Activated gamma-delta T cell (primary cell): ENCODE measurements at places on chromosomes 3 and 15.
A peak's percentile ranks its signal among the peaks of the same experiment; 100 is the strongest.

DNA sequence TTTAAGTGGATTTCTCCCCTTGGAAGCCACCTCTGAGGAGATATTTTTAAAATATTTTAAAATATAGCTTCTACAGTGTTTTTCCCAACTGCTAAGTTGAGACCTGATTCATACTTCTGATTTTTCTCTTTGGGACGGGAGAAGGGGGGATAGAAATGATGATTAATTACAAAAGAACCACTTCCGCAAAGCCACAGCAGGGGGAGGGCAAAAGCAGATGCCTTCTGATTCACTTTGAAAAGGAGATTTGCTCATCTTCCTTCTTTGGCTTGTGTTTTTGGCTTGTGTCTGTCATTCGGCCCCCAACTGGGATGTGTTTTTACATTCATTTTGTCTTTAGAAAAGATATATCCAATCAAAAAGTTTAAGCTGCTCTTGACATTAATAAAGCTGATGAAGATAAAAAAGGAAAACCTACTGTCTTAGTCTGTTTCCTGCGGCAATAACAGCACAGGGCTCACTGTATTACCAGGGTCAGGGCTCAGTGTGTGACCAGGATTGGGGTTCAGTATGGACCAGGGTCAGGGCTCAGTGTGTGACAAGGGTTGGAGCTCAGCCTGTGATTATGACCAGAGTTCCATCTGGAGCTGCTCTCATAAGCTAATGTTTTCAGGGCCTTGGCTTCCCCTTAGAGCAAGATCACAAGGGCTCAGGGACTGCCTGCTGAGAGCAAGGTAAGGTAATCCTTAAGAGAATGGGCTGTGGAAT lies 223.2 kb downstream of the MTHFS start:
- DNase-seq, result no peak

DNA sequence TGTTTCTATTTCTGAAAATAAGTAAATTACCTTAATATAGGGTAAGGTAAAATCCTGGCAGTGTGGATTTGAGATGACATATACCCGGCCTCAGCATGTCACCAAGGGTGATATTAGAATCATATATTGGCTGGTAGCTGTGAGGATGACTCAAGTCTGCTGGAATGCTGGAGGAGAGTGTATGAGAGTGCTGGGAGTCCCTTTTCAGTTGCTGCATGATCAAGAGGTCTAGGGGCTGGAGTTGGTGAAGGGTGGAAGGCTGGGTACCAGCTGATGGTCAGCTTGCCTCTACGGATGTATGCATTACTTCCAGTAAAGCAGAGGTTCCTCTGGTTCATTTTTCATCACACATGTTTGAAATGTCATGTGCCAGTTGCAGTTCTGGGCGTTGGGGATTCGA lies 40.6 kb downstream of the SLC25A26 start:
- DNase-seq, result no peak

DNA sequence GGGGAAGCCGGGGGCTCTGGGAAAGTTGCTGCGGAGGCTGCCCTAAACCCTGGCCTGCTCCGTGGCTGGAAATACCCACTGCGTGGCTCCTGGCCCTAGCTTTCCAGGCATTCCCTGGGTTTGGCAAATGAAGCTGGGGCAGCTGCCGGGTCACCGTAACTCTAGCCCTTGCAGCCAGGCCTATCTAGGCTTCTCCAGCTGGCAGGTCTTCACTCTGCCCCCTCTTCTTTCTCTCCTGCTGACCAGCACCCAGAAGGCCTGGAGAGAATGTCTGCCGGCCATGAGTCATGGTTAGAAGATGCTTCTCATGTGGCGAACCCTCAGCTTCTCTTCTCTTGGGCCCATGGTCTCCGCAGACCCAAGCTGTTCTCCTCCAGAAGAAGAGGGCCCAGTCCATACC lies 5.6 kb upstream of the DLL4 start:
- no peak for DNase-seq

DNA sequence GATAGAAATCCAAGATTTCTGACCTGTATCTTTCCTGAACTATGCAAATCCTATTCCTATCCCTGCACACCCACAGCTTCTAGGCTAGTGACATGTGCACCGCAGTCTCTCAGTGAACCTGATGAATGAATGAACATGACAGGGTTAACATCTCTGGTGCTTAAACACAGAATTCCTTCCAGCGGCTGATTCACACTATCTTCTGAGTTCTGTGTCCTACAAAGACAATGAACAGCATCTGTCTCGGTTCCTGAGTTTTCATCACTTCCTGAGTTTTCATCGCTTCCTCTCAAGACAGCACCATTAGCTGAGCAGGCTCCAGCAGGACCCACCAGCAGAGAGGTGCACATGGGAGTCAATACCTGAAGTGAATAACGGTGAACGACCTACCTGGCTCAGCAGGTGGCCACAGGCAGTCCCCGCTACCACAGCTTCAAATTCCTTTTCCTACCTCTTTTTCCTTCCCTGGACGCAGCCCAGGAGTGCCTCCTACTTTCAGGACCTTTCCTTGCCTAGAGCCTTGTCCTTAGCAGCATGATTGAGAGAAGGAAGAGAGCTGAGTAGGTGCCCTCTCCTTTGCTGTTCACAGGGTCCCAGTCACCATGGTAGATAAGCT lies 113.5 kb downstream of the IGF2BP2 start:
- DNase-seq, result no peak

GRCh38 chr3:154131830-154132229 lies 10.6 kb downstream of the ARHGEF26 start:
- DNase-seq, result no peak

- no peak for DNase-seq
Observed at GRCh38 chr3:112011376-112011940, 12.7 kb downstream of the TAGLN3 start.

DNA sequence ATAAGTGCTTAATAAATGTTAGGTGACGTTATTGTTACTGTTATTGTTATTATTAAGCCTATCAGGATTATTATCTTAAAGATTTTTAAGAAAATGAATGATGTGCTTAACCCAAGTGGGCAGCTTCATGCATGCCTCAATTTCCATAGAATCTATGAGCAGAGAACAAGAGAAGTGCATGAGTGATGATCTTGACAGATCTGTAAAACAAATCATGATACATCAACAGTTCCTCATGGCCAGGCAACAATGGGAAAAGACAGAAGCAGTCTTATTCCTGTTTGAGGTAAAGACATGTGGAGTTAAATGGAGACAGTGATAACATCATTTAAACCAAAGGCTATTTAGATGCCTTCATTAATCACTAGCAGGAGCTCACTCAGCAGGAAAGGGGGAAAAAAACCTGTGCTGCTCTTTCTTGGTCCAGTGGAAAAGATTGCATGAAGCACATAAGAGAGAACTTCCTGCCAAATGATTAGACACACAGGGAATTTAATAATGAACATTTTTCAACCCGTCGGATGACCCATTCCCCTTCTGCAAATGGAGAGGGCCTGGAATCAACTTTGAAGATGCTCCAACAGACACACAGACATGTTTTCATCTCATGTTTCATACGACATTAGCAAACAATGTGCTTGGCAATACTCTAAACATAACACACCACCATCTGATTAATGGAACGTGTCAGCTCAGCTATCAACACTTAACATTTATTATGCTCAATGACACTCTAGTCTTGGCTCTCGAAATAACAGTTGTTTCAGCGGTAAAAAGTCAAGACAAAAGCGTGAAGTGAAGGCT lies 212.2 kb upstream of the LRRN1 start:
- no peak for DNase-seq

- DNase-seq, result no peak
Observed at GRCh38 chr3:100329800-100330489, 4.6 kb upstream of the NIT2 start.

GRCh38 chr3:195777975-195778374 lies 33.8 kb downstream of the MUC4 start:
- DNase-seq, result no peak

DNA sequence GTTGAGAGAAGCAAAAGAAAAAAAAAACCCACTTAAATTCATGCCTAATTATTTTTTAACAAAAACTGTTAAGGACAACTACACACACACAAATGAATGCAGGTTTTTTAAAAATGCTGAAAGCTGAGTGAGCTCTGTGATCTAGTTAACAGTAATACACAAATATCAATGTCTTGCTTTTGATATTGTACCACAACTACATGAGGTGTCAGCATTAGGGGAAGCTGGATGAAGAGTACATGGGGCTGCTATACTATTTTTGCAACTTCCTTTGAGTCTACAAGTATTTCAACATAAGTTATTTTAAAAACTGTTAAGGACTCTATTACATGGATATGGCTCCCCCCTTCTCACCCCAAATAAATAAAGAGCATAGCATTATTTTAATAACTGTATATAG lies 44.7 kb downstream of the SUCLG2 start:
- DNase-seq, result no peak

GRCh38 chr15:41971895-41972252 lies 483 bp downstream of the EHD4 start:
- peak; percentile 55 for DNase-seq

DNA sequence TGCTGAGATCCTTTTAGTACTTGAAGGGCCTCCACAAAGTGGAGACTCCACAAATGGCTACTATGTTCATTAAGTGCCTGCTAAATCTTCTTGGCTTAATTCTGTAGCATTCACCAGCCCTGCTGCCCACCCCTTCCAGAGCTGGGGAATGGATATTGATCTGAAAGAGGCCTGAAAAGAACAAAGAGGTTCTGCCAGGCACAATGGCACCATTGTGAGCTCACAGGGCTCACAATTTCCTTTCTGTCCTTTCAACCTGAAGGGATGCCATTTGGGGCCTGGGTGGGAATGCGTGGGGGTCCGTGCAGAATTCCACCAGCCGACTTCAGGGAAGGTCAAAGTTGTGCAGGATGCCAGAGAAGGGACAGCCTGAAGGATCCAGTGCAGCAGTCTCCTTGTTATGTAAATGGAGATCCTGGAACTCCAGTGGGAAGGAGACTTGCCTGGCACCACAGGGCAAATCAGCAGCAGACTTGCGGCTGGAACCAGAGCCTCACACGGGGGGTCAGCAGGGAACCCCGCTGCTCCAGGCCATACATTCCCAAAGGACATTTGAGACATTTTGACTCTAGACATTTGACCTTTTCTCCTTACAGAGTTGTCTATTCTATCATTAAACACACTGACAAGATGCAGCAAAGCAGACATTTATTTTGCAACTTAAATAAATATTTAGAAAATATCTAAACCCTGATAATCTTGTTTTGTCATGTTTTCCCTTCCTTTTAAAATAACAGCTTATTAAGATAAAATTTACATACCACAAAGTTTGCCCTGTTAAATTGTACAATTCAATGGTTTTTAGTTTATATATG lies 21.5 kb upstream of the MORF4L1 start:
- DNase-seq, result no peak
